ENCODE measurements at places on chromosomes 5 and 9.

- DNase-seq: peak; percentile 95
Observed at GRCh38 chr5:73957397-73958001, 331.5 kb downstream of the ARHGEF28 start.

- no peak for DNase-seq
Observed at GRCh38 chr5:59094864-59095263, 512.0 kb downstream of the RAB3C start.

DNA sequence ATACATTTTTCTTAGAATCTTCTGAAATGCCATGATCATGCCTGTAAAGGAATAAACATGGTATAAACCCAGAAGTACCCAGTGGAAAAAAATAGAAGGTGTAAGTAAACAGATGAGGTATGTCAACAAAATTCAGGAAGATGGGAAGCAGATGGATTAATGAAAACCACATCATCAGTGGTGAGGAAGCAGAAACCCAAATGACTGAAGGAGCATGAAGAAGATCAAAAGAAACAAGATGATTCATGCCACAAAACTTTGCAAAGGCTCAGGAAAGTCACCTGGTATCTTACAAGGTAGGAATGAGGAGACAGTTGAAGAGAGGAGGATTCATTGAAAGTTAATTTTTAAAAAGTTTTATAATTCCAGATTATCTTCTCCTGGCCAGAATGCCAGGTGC, 132.8 kb upstream of the PAPPA start:
- DNase-seq: peak; percentile 37

DNA sequence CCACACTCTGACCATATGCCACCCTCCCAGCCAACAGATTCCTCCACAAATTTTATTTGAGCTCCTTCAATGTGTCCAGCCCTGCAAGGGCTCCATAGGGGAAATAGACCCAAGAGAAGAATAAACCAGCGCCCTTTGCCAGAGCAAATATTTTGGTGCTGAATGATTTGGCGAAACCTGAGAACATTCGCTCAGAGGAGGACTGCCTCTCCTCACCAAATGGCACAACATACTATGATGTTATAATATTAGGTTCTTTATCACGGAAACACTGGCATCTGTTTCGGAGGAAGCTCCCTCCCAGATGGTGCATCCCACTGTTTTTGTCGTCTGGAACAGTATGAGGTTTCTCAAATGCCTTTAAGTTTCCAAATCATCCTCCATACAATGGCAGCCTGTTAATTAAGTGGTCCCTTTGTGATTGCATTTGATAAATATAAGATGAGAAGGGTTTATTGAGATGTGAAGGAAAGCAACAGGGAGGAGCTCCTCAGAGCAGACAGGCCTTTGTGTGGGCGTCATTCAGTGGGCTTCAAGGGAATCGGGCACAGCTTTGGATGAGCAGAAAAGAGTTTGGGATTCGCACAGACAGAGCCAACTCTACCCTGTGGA, 139.1 kb upstream of the ADRA1B start:
- no peak for DNase-seq

- peak; percentile 68 for DNase-seq
Observed at GRCh38 chr9:71719562-71719961, 48.8 kb downstream of the CEMIP2 start.
